ENCODE measurements at places on chromosomes 2 and 18.

DNA sequence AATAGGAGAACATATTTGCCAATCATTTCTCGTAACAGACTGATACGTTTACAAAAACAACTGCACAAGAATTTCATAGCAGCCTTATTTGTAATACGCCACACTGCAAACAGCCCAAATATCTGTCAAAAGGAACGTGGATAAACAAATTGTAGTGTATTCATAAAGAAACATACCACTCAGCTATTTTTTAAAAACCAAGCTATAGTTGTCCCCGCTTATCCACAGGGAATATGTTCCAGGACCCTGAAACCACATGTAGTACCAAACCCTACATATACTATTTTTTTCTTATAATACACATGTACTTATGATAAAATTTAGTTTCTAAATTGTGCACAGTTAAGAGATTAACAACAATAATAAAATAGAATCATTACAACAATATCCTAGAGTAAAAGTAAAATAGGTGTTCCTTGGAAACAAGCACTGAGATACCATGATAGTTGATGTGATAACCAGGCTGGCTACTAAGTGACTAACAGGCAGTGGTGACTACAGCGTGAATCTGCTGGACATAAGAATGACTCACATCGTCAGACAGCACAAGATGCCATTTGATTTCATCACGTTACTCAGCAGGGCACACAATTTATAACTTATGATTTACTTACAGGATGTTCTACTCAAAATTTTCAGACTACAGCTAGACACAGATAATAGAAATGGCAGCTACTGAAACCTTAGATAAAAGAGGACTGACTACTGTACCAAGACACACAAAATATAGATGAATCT is 367.4 kb downstream of the NCKAP5 start:
- DNase-seq = no peak

DNA sequence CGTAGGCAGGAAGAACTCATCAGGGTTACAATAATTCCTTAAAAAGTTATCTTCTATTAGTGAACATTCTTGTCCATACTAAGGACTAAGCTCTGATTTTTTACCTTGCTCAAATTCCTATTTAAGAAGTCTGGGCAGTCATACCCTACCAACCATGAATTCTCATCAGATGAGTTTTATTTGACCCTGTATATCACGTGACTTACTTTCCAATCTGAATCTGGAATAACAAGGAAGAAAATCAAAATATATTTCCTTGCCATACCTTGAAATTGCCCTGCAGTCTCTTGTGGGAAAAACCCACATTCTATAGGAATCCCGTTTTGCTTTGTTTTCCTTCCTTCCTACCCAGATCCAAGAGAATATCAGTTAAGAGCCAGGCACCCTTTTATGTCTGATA is 352.7 kb downstream of the AKAIN1 start:
- DNase-seq = no peak

GRCh38 chr18:76454418-76454817 is 40.6 kb downstream of the ZNF516 start:
- no peak for DNase-seq

DNA sequence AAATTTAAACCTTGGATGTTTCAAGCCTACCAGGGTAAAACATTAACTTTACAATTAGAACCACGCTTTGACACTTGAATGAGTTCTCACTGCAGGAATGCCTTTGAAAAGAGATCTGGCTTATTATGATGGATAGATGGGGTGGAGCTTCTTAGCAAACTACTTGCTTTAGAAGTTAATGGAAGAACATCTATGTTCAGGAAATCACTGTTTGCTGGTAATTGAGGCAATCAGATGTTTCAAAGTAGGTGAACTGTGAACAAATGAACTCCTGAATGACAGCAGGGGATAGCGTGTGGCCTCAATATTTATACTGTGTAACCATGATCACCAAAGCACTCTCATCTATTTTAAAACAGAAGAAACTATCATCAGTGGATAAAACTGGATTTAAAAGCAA is 383.6 kb downstream of the PIK3C3 start:
- no peak for DNase-seq

DNA sequence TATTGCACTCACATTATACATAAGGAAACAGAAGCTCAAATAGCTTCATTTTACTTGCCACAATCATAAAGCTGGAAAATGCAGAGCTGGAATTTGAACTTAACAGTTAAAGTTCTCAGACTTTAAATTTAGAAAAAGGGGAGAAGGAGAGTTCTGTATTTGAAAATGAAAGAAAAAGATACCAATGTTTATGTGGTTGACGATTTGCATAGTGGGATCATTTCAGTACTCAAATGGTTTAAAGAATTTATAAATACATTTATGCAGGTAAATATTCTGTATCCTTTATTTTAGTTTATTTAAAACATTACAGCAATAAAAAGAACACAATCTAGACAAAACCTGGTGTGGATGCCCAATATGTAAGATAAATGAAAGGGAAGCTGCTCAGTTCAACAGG is 25.5 kb upstream of the STAT4 start:
- no peak for DNase-seq

GRCh38 chr2:216474925-216475670 is 23.5 kb upstream of the RPL37A start:
- no peak for DNase-seq

GRCh38 chr2:1378456-1379150 is 34.7 kb upstream of the TPO start:
- DNase-seq = no peak

DNA sequence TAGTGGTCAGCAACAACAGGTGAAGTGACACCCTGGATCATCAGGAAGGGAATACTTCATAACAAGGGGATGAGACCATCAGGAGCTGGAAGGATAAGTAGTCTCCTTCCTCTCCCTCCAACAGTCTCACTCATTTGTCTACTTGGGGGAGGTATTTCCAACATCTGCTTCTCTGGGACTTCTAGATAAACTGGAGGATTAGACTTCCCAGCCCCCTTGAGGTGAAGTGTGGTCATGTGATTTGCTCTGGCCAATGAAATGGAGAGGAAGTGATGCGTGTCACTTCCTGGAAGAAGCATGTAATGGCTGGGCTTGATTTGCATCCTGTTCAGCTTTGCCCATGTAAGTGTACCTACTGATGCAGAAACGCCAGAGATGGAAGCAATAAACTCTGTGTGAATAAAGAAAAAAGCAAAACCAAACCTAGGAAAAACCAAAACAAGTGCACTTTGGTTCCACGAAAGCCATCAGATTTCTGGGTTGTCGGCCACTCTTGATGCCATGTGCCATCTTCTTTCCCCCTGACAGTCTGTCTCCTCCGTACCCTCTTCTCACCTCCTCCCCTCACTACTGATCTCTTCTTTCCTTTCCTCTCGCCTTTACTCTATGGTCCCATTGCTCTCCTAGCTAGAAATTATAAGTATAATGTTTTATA is 76.1 kb upstream of the DNMT3A start:
- DNase-seq = no peak

- DNase-seq = no peak
Measured at GRCh38 chr2:105431367-105432043, 32.7 kb upstream of the FHL2 start.
